ENCODE measurements at places on chromosomes 7 and 10. TPM values are rescaled to one million over a fixed set of nuclear protein-coding genes. Genes with fewer than 3 reads are reported as not detected.

Gene LRMDA
- total RNA-seq, result 5.8 TPM

Gene TUBAL3
- total RNA-seq, result not detected

Gene HOXA7
- total RNA-seq, result not detected

Gene C10orf53
- not detected for total RNA-seq

Gene AFAP1L2
- total RNA-seq, result 18.7 TPM

Gene MAGI2
- total RNA-seq, result 118 TPM

Gene KLF14
- total RNA-seq, result 0.23 TPM

Gene AS3MT
- total RNA-seq, result 11.1 TPM

Gene SPOCK2
- 207 TPM for total RNA-seq

Gene TFPI2
- 0.92 TPM for total RNA-seq

Gene MACROH2A2
- 45.7 TPM for total RNA-seq

All from diencephalon (tissue), 1 donor.